ENCODE measurements at places on chromosomes 4 and X.

- no peak for DNase-seq
Measured at GRCh38 chr4:145525291-145525740, 43.7 kb downstream of the SMAD1 start.

GRCh38 chr4:104896660-104897645, 249.7 kb upstream of the TET2 start:
- no peak for DNase-seq

DNA sequence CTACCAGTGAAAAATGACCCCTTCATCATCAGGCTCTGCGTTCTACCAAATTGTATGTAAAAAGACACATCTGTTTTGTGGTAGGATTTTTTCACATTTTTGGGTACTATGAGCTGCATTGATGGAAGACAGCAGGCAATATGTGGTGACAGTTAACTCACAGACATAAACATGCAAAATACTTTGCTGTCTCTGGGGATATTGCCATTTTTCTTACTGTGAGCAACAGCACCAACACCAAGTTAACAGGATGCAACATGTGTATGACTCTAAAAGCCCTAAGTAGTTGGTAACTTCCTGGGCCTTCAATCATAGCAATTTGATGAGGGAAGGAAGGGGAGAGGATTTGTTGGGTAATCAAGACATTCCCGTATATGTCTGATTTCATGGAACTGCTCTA, 56.4 kb upstream of the DRP2 start:
- DNase-seq, result no peak

- DNase-seq, result no peak
Measured at GRCh38 chr4:60884587-60884986, 315.5 kb upstream of the ADGRL3 start.

GRCh38 chr4:91620952-91621351, 682.8 kb upstream of the GRID2 start:
- DNase-seq, result no peak

- no peak for DNase-seq
Measured at GRCh38 chrX:68677998-68678397, 30.5 kb downstream of the STARD8 start.

DNA sequence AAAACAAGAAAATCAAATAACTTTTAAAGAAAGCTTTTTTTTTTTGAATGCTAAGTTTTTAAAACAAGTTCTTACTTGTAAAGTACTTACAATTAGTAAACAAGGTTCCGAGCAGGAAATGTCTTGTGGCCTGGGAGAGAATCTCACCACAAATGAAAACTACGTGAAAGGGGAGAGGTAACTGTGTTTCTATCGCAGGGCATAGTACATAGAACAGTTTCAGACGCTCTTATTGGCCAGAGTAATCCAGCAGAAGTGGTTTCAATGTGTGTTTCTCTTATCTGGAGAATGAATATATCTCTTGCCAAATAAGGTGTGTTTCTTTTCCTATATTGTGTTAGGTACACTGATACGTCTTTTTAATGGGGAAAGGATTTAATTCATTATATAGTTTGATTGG, at the start of gene PLAC8:
Gene PLAC8, minus strand, starts transcription at position 154 of the 400 bp plus-strand sequence. CDS start 6,808 bp downstream, outside the sequence.
- no peak for DNase-seq

DNA sequence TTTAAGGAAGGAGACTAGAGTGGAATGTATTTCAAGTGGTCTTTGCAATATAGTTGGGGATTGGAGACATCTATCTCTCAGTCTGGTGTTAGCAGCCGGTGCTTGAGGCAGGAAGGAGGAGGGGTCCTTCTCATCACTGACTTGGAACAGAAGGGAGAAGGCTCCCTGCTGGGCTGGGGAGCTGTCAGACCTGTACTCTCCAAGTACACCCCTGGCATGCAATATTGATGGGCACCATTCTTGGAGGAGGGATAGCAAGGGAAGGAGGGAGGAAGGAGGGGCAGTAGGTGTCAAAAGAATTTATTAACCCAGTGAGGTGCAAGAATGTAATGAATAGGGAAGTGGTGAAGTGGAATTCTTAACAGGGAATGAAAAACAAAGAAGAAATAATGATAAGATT, 338.8 kb downstream of the UNC5C start:
- no peak for DNase-seq

DNA sequence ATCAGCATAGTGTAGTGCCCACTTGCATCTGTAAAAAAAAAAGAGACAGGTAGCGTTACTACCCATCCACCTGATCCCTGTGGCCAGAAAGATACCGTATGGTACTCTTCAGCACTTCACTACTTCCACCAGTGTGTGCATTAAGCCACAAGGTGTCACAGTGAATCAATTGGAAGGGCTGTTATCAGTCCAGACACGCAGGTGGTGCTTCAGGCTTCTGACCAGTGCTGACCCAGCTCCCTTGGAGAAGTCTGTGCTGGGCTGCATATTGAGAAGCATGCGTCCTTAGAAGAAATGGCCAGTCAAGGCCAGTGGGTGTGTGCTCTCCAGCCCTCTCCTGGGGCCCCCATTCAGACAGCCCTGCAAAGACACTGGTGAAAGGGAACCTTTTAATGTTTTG, 10.6 kb downstream of the LDB2 start:
- no peak for DNase-seq

DNA sequence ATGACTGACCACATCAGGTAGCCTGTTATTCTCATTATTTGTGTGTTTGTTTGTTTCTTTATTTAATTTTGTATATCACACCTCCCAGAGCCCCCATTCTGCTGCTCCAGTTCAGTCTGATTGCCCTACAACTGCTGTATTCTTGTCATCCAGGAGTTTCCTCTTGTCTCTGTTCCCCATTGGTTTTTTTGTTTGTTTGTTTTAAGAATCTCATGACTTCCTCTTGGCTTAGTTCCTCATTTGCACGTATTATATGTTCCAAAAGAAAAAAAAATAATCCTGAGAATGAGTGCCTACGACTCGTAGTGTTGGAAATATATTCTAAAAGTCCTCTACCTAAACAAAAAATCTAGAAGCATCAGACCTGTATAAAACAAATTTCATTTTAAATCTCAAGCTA, 142.3 kb upstream of the SLIT2 start:
- no peak for DNase-seq

- DNase-seq, result peak; percentile 62
Measured at GRCh38 chr4:185358514-185358913, 37.2 kb downstream of the LRP2BP start.

DNA sequence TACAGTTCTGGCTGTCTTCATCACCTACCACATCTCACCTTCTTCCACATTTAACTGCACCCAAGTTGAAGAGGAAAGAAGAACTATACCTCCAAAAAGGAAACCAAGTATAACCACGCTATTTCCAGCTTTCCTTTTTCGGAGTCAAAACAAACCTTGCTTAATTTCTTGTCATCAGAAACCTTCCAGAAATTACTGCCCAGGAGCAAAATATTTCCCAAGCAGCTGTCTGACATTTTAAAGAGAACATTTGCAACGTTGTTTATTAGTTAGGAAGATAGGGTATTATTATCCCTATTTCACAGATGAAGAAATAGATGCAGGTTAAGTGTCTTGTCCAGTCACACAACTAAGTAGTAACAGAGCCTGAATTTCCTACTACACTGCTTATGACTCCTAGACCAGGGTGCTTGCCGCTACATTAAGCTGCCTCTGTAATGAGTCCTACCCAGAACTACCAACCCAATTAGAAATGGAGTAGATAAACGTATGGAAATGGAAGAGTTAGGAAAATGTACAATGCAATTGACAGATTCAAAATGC, 2.2 kb upstream of the ACSL4 start:
- DNase-seq, result no peak

GRCh38 chr4:184806229-184806550, 19.6 kb downstream of the ACSL1 start:
- DNase-seq, result no peak

DNA sequence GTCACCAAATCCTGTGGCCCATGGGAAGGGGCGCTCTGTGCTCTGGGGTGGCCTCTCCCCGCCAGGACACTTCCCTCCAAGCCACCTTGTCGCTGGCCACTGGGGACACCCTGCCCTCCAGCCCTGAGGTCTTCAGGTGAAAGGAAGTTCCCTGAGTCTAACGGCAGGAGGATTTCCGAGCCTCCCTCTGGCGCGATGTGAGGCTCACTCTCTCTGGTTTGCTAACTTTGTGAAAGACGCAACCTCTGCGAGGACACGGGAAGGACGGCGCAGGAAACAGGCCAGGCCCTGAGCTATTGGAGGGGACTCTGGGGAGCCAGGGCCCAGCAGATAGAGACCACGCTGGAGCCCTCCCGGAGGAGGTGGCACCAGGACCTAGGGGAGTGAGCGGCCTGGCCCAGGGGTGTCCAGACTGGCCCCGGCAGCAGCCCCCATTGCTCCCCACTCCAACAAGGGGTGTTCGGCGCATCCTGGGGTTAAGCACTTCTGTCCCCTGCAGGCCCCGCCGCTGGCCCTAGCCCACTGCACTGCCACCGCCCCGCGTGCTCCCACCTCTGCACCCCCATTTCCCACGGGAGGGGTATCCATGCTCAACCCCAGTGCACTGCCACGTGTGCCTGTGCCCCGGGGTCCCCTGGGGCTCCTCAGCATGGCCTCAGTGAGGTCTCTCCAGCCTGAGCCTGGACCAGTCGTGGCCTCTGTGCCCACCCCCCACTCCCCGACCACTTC, 72.2 kb upstream of the MXD4 start:
- no peak for DNase-seq

DNA sequence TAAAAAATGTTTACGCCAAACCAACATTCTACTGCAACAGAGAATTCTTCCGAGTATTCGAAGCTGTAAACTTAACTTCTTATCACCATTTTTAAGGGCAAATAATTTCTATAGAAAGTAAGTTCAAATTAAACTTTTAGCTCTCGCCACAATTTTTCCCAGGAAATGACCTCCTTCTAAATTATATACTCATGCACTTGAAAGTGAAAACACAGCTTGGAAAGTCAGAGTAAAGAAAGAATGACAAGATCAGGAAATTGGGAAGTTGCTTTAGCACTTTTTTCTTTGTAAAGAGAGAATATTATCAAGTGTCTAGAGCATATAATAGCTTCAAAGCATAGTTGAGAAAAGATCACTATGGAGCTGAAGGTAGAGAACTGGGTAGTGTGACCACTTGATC, 1.2 kb downstream of the CYBB start:
- DNase-seq, result no peak

DNA sequence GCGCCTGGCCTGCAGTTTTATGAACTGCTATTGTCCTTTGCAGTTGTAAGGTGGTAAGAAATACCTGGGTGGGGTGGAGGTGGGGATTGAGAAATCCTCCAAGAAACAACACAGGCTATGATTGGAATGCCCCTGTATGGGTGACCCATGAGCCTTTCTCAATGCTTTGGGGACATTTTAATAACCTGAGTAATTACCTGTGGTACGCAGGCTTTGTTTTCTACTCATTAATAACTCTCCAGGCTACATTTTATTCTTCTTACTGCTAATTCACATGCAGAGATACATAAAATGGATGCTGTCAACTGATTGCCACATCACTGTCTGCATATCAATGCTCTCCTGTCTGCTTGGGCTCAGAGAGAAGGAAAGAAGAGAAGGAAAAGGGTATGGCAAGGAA, 41.8 kb downstream of the PHEX start:
- DNase-seq, result no peak

DNA sequence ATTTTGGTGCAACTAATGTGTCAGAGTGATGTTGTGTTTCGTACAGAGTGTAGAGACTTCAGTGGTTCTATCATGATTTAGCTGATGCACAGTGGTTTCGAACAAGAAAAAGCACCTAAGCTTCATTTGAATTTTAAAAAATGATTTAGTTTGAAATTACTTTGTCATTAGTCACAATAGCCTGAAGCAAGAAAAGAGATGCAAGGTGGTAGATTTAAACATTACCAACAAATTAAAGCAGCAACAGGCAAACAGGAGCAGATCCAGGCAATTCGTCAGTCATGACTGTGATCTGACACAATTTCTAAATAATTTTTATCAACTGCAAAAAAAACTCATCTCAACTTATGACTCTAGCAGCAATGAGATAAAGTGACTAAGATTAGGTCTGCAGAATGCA, 24.6 kb upstream of the COX7B2 start:
- DNase-seq, result no peak

DNA sequence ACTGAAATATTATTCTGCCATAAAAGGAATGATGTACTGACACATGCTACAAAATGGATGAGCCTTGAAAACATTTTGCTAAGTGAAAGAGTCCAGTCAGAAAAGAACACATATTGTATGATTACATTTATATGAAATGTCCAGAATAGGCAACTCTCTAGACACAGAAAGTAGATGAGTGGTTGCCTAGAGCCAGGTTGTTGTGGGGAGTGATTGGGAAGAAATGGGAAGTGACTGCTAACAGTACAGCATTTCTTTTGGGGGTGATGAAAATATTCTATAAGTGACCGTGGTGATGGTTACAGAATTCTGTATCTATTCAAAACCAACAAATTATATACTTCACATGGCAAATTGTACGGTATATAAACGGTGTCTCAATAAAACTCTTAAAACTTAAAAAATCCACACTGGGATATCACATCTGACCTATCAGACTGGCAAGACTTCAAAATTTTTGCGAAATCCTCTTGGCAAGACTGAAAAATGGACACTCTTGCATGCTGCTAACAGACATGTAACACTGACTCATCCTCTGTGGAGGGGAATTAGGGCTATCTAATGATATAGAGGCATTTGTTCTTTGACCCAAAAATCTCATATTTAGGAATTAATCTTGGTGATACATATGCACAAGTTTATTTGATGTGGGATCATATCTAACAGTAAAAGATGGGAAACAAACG, 71.8 kb downstream of the FAM13A start:
- DNase-seq, result peak; percentile 17

DNA sequence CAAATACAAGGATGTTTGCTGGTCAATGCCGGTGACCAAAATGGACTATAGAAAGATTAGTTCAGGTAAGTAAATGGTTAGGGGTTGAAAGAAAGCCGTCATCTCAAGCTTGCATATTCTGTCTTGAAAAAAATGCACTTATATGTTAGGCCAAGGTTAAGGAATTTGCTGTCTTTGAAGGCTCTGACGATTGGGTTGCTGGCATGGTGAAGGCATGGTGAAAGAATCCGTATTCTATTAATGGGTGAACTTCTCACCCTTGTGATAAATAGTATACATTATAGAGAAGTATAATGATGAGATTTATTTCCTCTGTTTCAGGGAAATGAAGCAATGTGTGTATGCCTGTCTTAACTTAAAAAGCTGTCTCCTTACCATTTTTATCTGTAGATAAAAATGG, 132.6 kb downstream of the ADGRL3 start:
- DNase-seq, result no peak

- DNase-seq, result no peak
Measured at GRCh38 chr4:99264927-99265326, 25.9 kb downstream of the ADH1A start.

GRCh38 chr4:95289028-95289634, 259.6 kb downstream of the UNC5C start:
- DNase-seq, result no peak

GRCh38 chrX:72079607-72080006, 52.1 kb downstream of the RTL5 start:
- DNase-seq, result no peak

DNA sequence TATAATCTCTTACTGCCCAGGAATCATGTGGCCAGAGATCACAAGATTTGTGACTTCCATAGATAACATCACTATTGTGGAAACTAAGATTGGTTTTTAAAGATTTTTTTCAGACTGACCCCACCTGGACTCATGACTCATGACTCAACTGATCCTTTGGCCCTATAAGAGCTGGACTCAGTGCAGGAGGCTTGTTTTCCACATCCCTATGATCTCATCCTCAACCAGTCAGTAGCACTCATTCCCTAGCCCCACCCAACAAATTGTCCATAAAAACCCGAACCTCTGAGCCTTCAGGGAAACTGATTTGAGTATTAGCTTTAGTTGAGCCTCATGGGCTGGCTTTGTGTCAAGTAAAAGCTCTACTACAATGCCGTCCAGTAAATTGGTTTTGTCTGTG, 7.9 kb upstream of the NOCT start:
- DNase-seq, result no peak

- DNase-seq, result no peak
Measured at GRCh38 chrX:110131031-110131430, 128.1 kb downstream of the TMEM164 start.

Measured in hepatic stellate cell (primary cell).